ENCODE measurements at places on chromosomes 5 and 9.

- DNase-seq, result no peak
Measured at GRCh38 chr5:67350185-67350584, 153.6 kb upstream of the CD180 start.

DNA sequence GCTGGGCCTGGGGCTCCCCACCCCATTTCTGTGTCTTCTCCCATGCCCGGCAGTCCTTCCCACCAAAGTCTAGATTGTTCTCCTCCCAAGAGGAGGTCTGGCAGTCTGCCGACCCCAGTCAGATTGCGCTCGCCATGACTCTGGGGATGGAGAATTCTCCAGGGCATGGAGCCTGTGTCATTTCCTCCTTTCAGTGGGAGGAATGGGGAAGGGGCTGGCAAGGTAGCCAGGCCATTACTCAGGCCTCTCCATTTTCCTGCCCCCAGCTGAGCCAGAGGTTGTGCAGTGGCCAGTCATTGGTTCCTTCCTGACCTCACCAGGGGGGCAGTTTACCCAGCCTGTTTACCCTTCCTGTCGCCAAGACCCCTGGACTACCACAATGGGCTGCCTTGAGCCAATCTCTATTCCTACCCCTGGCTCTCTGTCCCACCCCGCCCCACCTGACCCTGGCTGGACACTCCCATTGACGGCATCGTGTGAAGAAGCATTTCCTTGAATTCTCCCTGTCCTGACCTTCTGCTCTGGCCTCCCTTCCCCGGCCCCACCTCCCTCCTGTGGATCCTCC, 628 bp downstream of the SYNPO start:
- DNase-seq, result no peak

DNA sequence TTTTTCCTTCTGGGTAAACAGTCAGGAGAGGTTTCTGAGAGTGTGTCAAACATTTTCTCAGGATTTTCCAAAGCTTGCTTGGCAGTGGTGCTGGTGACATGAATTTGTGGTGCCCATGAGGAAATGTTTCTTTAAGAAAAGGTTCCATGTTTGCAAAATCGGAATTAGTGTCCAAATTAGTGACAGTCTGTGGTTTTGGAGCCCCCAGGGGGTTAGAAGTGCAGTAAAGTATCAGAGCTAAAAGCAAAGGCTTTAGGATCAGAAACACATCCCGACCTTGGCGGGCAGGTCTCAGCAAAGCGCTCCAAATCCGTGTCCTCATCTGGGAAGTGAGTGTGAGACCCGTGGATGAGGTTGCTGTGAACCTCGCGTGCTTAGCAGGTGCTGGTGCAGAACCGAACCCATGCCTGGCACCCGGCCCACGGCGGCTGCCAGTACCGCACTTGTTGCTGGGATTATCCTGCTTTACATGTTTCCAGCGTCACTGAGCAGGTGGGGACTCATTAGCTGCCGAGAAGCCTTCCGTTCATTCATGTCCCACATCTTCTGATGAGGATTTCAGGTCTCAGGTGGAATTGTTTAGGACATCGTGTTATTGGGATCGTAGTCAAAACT, 70.8 kb upstream of the COL5A1 start:
- DNase-seq, result no peak

GRCh38 chr5:72767289-72768010, 49.0 kb upstream of the TNPO1 start:
- DNase-seq, result peak; percentile 75

DNA sequence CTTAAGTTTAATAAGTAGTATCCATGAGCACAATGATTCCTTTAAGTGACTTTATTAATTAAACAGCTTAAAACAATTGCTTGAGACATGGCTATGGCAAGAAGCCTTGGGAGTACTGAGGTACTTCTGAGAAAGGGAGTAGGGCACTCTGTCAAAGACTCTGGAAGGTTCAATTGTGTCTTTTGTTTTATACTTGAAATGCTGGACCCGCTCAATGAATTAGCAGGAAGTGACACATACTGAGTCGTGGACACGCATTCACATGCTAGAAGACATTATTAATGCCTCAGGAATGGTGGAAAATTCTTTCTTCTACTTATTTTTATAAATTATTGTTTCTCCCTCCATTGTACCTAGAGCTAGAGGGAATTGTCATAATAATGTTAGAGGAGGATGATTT, 347.3 kb upstream of the ZNF608 start:
- no peak for DNase-seq

GRCh38 chr5:59380350-59380951, 513.1 kb downstream of the PDE4D start:
- peak; percentile 24 for DNase-seq

GRCh38 chr5:171629628-171630349, 155.8 kb upstream of the SMIM23 start:
- peak; percentile 86 for DNase-seq

DNA sequence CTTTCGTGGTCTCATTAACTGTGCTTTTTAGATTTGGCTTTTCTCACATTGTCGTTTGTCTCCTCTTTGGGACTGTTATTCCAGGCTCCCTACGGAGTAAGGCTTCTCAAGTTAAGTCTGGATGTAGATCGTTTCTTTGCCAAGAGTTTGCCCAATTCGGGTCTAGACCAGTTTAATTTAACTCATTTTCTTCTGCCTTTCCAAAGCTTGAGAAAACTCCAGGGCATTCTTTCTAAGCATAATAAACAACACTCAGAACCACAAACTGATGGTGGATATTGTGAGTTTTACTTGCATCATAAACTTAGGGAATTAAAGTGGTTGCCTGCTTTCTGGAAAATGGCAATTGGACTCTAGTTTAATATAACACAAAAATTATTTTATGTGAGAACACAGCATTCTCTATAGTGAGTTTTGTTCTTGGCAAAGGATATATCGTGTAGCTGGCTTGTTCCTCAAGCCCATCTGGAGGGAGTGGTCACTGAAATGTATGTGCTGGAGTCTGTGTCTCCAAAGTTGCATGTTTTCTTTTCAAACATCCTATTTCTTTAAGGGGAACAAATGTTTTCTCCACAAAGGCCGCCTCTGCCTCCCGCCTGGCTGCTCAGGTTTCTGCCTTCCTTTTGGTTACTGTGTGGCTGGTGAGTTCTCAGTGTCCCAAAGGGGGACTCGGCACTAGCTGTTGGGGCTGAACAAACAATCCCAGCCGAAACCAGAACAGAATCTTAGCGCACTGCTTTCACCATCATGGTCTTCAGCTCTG, 211.3 kb upstream of the FBN2 start:
- no peak for DNase-seq

DNA sequence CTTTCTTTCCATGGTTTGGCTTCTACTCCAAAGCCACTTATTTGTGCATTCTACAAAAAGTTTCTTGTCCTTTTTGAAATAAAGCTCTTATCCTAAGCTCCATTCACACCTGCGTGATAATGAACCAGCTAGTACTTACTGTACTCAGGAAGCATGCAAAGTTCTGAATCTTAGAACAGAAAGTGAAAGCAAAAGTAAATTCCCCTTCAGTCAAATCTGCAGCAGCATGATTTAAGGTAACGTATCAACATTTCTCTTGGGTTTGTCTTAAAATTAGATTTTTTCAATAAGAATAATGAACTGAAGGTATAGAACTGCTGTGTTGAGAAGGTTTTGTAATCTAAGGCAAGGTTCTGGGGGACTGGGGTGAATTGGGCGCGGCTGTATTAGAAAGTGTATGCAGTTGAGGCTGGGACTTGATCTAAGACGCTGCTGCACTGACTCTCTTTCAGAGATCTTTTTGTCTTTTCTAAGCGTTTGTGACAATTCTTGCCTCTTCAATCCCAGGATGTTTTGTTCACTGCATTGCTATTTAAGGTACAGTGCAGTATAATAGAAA, at the start of gene ERAP2:
Gene ERAP2 (plus strand): TSS at position 209 of the 559 bp plus-strand sequence. CDS start 3,186 bp downstream, outside the sequence.
- no peak for DNase-seq
